ENCODE measurements at places on chromosomes 5 and 9.

GRCh38 chr5:56460681-56461191 lies 227.6 kb upstream of the ANKRD55 start:
- no peak for DNase-seq

DNA sequence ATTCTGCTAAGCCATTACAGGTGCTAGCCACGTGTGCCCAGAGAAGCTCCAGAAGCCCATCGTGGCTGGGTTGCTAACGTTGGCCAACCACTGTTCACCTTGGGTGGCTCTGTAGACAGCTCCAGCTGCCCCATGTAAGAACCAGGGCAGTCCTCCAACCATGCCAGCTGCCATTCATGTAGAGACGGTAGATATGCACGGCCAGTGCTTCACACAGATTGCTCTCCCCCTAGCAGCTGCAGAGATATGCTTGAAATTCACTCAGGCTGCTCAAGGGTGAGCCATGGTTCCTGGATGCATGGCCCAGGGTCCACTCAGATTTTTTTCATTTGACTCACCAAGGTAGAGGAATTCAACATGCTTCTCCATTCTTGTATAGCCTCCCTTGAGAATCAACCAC lies 31.0 kb downstream of the GADD45G start:
- no peak for DNase-seq

GRCh38 chr5:179404321-179405053 lies 59.2 kb upstream of the ADAMTS2 start:
- DNase-seq, result no peak

DNA sequence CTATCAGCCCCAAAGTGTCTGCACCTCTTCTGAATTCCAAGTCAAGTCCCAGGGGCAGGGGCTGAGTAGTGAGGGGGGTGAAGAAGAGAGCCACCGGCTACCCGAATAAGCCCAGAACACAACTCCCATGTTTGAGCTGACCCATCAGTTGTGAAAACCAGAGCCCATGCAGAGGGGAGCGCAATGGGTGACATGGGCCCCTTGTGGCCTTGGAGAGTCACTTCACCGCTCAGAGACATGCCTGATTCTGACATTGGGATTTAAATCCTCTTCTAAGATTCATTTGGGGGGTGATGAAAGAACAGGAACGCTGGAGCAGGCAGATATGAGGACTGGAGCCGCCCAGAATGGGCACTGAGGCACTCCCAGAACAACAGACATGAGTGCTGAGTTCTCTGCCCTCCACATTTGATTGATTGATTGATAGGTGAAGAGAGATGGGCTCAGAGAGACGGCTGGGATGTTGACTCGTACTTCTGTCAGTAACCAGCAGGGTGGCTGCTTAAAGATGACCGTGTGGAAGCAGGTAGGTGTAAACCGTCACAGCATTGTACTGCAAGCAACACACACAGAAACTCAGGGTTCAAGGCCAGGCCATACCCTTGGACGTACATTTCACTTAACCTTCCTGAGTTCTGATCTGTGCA lies 74.3 kb downstream of the GPR21 start:
- DNase-seq, result no peak

- DNase-seq, result no peak
Measured at GRCh38 chr9:121753802-121754654, 102.6 kb downstream of the DAB2IP start.

DNA sequence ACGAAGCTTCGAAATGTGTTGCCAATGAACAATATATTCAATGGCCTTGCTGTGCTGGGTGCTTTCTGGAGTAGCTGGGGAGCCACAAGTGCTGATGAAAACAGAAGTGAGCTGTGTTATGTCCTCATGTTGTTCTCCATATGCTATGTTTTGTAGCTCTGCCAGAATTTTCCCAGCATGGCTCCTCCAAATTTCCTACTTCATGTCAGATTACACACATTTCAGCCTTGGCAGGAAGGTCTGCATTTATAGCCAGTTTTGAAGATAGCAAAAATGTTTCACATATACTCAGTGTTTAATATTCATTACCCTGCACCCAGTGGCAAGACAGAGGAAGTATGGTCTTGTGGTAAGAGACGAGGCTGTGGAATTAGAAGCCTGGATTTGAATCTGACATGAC lies 22.6 kb upstream of the NMUR2 start:
- no peak for DNase-seq

- DNase-seq, result no peak
Measured at GRCh38 chr5:31769530-31769929, 130.6 kb downstream of the PDZD2 start.

DNA sequence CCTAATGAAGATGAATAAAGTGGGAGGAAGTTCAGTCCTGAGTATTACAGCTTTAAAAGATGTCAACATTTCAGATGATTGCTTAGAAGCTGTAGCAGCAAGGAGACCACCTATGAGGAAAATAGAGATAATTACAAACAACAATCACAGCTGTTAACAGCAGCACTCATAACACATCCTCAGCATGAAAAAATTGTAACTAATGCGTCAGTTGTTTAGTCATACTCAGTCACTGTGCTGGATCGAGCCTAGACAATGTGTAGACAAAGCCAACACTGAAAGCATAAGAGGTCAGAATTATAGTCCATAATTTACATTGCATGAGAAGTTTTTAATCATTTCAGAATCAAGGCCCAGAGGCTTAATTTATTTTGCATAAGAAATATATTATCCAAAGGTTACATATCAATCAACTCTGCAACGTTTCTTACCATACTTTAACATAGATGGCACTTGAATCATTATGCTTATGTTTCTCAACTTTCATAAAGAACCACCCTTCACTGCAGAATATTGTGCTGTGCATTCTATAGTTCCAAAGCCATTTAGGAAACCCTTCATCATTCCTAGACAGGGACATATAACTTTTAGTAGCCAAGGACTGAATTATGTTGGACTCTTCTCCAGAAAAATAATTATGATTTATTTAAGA lies 60.2 kb upstream of the HAPLN1 start:
- no peak for DNase-seq

GRCh38 chr5:128905568-128906110 lies 59.6 kb upstream of the SLC27A6 start:
- DNase-seq, result peak; percentile 19

GRCh38 chr9:113479174-113479621 lies 15.7 kb downstream of the RGS3 start:
- no peak for DNase-seq

DNA sequence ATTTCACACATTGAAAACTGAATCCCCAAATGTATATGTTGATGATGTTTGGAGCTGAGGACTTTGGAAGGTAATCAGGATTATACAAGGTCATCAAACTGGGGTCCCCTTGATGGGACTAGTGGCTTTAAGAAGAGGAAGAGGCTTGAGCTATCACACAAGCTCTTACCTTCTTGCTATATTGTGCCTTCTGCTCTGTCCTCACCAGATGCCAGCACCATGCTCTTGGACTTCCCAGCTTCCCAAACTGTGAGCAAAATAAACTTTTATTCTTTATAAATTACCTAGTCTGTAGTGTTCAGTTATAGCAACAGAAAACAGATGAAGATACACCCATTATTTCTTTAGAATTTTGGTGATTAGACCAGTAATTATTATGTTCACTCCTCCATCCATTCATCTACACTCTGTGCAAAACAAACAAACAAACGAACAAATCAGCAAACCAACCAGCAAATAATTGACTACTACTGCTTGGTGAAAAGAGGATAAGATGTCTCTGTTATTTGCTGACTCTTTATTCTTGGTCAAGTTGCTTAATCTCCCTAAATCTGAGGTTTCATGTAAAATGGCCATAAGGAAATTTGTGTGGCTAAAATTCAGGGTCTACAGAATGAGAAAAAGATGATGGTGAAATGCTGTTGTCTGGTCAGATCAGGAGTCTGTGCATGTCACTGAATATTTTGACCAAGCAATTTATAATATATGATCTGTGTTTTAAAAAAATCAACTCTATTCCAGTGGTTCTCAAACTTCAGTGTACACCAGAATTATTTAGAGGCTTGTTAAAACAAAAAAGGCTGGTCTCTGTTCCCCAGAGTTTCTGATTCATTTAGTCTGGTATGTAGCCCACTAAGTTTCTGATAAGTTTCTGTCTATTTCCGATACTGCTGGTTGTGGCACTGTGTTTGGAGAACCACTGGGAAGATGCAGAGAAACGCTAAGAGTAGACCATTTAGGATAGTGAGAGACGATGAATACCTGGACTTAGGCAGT lies 854.1 kb downstream of the MAT2B start:
- DNase-seq, result no peak

DNA sequence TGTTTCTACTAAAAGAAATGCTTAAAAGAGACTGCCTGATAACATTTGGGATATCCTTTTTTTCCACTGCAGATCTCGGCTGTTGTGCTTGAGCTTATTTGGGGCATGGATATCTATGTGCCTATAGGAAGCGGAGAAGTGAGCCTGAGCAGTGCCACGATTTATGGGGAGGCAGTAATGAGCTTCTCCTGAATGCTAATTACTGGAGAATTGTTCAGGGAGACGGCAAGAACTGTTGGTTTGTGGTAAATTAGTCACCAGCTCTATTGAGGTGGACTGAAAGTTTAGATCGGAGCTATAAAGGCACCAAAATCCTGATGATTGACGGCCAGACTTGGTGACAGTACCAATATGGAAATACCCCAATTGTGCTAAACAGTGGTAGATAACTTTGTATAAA lies 186.5 kb downstream of the ARHGEF28 start:
- DNase-seq, result no peak

GRCh38 chr5:118891252-118891651 lies 97.1 kb downstream of the DTWD2 start:
- DNase-seq, result no peak

- DNase-seq, result no peak
Measured at GRCh38 chr9:103483471-103484096, 488.5 kb downstream of the CYLC2 start.

DNA sequence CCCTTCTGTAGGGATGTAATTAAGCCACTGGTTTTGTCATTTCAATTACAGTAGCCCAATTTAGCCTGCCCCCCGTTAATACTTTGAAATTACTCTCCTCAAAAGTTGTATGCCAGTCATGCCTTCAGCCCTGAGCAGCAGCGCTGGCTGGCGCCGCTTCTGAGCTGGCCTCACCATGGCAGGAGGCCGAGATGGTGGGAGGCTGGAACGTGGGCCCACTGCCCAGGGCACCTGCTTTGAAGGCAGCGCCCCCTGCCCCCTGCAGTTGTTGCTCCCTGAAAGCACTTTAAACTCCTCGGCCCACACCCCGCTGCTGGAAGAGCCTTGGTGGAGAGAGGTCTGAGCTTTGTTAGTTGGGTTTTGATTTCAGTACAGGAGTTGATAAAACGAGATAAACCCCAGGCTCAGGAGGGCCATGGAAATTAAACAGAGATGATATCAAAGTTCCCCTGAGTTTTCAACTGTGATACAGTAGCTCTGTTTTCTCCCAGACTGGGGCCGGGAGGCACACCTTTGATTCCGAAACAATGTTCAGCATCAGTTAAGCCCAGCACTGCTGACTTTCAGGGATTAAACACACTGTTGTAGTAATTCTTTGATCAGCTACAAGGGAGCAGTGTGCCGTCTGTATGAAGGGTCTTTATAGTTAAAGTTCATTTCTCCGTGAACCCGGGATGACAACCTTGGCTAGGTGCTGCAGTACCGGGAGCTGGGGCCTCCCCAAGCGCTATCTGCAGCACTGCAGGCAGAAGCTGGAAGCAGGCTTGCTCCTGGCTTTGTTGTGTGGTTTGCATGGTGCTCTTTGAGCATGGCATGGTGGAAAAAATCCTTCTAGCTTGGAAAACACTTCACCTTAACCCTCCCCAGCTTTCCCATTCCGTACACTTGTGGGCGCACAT lies 9.5 kb downstream of the MVB12B start:
- DNase-seq, result no peak

- DNase-seq, result no peak
Measured at GRCh38 chr5:43117092-43117491, 3.6 kb upstream of the ZNF131 start.

DNA sequence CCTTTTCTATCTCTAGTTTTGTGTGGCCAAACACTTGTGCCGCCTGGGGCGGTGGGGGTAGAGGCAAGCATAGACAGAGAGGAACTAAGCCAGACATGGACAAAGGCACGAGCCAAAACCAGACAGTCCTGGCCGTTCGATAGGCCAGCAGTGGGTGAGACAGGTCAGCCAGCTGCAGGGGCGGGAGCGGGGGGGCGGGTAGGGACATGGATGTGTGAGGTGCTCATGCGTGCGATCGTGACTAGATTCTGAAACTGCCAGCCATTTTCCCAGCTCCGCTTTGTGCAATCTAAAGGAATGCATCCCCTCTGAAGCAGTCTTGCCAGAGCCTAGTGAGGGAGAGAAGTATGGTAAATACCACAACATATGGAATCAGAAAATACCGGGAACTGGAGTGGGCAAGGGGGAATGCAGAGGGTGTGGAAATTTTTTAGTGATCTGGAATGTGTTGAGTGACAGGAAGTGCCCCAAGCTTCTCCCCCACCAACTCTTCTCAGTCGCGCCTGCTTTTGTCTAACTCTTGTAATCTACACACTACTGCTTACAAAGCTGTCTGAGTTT lies 111.9 kb downstream of the NR6A1 start:
- peak; percentile 5 for DNase-seq

DNA sequence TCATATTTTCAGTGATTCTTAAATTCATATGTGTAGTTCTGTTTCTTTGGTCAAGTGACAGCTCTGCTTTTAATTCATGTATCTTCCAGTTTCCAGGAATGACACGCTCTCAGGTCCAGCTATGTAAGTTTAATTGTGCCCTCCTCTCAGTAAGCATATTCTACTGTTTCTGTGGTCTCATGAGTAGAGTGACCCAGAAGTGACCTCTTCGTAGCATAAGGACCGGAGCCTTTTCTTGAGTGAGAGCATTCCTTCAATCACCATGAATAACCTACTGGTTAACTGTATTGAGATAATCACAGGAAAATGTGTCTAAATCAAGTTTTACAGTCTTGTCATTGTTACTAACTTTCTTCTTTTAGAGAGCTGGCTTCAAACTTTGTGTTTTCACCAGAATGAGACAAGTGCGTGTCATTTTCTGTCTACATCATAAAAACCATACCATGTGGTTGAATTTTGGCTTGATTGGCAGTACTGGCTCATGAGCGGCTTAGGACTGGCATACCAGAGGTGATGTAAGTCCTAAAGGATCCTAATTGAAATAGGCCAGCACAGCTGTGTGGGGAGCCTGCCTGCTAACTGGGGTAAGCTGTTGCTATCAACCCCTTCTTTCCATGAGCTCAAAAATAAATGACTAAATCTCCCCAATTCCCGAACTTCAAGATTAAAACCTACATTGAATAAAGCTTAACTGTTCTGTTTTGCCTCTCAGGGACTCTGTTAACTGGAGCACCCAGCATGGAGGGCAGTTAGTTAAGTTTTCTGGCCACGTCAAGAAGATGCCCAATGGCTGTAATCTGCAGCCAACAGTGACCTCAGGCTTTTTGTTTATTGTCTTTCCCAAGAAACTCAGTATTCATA lies 4.8 kb downstream of the ADAMTSL1 start:
- DNase-seq, result no peak

DNA sequence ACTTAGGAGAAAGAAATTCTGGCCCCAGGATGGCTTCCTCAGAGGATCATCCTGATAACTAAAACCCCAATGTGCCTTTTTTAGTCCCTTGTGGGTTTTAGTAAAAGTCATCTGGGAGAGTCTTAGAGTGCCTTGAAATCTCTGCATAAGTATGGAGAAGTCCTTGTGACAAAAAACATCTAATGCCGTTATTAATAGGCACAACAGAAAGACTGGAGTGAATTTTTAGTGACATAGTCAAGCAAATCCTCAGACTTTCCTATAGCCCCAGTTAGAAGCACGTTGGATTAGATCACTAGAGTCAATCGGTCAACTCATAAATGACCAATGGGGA lies 108.2 kb upstream of the MPDZ start:
- no peak for DNase-seq
